NCI-H1092 treated with DMSO at 0.1 percent for 48 hours (cell line): ENCODE measurements at places on chromosomes 4 and X.

DNA sequence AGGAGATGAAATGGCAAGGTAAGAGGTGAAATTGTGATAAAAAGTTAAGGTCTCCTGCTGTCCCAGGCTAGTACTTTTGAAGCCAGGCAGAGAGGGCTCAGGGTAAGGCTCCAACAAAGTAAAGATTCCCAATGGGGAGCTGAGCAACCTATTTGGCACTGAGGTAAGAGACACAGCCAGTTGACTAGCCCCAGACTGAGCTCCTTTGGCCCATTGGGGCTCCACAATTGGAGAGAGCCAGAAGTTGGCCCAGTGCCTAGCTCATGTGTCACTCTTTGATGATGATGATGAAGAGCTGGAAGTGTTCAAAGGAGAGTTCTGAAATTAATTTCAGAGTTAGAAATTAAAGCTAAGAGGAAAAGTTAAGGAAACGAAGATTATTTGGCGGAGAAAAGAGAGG is 94.6 kb downstream of the RLIM start:
- DNase-seq, result no peak

DNA sequence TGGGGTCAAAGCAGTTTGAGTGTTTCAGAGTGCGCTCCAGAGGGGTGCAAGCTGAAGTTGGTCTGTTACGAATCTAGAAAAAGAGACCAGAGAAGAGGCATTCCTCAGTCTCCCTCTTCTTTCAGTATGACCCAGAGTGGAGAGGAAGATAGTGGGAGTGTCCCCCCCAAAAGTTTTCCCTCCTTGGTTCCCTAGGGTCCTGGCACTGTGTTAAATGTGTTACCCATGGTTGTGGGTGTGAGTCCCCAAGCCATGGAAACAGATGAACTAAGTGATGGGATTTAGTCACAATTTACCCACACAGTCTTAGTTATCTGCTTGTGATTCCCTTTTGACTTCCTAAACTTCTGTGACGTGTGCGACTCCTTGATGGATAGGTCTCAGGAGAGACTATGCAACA is 27.0 kb upstream of the NAF1 start:
- DNase-seq, result no peak

GRCh38 chr4:73735231-73735630 is 5.1 kb upstream of the CXCL8 start:
- DNase-seq, result no peak

- no peak for DNase-seq
Observed at GRCh38 chrX:150688911-150689451, 4.2 kb upstream of the MTMR1 start.

GRCh38 chr4:2535376-2536192 is 863 bp upstream of the FAM193A start:
- DNase-seq, result peak; percentile 16

GRCh38 chr4:150387981-150388380 is 194.0 kb upstream of the MAB21L2 start:
- no peak for DNase-seq

DNA sequence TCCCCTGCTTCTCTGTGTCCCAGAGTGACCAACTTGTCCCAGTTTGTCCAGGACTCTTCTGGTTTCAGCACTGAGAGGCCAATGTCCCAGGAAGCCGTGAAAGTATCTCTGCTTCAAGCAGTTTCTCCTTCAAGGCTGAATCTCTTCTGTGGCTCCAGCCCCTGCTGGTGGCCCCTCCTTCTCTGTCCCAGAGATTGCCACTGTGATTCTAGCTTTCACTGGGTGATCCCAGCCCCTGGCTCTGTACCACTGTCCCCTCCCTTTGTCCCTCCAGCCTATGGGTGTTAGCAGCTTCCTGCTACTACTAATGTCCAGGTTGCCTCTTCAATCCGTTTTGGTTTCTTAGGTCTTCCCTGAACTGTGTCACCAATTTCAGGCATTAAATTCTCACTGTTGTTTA is 70.5 kb downstream of the SOX3 start:
- DNase-seq, result no peak

- peak; percentile 86 for DNase-seq
Observed at GRCh38 chrX:40174001-40174853, 76.5 kb upstream of the BCOR start.

- DNase-seq, result no peak
Observed at GRCh38 chrX:69024161-69024736, 141.0 kb downstream of the PJA1 start.

GRCh38 chrX:112687189-112687691 is 7.5 kb upstream of the LHFPL1 start:
- no peak for DNase-seq

GRCh38 chr4:67554096-67554495 is 4.4 kb upstream of the STAP1 start:
- DNase-seq, result no peak

DNA sequence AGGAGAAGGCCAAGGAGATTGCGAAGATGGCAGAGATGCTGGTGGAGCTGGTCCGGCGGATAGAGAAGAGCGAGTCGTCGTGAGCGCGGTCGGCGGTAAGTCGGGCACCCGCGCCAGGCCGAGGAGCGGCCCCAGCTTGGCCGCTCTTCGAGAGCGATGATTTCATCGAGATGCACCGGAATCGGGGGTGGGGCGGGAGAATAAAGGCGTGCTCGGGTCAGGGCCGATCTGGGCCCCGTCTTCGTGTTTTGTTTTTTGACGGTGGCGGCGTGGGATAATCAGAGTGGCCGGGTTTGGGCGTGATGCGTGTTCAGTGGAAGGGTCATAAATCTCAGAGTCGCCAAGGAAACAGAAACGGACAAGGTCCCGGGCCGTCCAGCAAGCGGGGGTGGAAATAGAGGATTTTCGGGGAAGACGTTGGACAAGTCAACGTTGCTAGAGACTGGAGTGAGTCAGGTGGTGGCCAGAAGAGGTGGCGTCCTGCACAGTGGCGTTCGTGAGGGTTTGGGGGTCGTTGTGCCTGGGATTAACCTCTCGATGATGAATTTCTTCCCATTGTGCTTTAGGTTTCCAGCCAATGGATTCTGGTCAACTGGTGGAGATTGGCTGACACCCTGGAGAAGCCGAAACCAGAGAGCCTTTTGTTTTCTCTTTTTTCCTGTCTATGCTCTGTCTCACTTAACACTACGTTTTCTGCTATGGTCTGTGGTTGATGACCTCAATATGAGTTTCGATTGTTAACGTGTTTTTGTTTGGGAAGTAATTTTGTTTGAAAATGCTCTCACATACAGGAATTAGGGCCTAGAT is 882 bp downstream of the MRFAP1 start:
- no peak for DNase-seq

DNA sequence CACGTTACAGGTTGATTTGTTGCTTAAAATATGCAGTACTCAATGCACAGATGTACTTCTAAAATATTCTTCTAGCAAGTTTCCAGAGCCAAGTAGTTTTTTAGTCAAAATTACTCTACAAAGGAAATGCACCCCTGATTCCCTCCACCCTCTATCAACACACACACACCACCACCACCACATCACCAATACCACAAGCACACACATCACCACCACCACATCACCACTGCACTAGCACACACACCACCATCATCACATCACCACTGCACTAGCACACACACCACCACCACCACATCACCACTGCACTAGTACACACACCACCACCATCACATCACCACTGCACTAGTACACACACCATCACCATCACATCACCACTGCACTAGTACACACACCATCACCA is 105.2 kb upstream of the FRG1 start:
- DNase-seq, result no peak

DNA sequence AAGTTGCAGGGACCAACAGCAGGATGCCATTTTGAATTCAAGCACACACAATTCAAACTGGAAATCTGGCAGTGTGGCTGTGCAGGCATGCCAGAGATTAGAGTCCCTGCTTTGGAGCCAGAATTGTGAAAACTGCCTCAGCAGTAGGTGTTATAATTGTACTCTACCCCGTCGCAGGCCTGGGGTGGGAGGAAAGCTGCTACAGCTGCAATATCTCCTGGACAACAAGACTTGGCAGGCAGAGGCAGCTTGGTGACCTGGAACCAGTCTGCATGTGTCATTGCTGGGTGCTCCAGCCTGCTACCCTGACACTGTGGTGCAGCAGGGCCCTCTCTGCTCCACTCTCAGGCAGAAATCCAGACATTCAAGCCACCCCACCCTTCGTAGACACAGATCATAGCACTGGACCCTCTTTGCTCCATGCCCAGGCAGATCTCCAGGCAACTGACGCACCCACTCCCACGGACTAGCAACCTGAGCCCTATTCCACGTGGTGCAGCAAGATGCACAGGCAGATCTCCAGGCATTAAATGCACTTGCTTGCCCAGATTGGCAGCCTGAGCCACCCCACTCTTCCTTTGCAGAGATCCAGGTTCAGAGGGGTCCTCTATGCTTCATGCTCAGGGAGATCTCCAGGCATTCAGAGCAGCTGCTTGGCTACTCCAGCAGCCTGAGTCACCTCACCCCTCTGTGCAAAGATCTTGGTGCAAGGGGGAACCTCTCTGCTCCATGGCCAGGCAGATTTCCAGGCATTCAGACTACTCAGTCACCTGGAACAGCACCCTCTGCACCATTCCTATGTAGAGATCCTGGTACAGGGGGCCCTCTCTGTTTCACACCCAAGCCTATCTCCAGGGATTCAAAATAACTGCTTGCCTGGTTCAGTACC is 140.5 kb downstream of the LRBA start:
- DNase-seq, result no peak

DNA sequence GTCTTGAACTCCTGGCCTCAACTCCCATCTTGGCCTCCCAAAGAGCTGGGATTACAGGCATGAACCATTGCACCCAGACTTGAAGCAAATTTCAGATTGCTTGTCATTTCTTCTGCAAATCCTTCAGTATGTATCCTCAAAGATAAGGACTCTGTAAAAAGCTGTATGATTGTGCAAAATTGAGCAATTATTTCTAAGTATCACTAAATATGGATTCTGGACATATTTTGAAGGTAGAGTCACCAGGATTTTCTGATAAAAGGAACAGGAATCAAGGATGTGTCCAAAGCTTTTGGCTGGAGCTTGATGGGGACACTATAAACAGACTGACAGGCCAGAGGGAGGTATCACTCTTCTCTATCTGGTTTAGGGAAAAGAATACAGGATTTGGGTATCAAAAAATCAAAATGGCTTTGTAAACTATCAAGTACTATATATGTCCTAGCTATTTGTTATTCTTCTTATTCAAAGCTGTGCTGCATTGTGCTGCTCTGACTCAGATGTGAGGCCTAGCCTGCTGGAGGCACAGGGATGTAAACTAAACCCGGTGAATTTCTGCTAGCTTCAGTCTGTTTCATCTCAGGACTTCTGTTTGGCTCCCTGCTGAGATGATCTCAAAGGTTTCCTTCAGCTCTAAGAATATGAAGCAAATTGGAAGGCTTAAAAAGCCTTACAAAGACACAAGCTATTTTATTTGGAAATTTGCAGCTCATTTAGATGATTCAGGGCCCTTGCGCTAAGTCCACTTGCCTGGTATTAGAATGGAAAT is 8.3 kb downstream of the RPS4X start:
- no peak for DNase-seq

- no peak for DNase-seq
Observed at GRCh38 chrX:11267425-11267824, 25.8 kb upstream of the AMELX start.

DNA sequence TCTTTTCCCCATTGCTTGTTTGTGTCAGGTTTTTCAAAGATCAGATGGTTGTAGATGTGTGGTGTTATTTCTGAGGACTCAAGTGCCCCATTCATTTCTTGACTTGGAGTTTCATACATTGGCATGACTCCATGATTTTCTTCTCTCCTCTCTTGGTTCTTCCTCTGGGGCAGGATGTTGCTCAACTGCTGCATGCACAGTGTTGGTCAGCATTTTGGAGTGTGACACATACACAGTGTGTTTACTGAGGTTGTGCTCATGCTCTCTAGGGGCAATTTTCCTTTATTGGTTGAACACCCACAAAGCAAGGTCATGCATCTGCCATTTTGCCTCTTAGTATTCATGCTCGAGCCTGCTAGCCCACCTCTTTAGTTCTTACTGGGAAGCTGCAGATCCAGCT is 1993.8 kb downstream of the ARAP2 start:
- no peak for DNase-seq

GRCh38 chr4:118014831-118015230 is 19.5 kb upstream of the NDST3 start:
- DNase-seq, result no peak

DNA sequence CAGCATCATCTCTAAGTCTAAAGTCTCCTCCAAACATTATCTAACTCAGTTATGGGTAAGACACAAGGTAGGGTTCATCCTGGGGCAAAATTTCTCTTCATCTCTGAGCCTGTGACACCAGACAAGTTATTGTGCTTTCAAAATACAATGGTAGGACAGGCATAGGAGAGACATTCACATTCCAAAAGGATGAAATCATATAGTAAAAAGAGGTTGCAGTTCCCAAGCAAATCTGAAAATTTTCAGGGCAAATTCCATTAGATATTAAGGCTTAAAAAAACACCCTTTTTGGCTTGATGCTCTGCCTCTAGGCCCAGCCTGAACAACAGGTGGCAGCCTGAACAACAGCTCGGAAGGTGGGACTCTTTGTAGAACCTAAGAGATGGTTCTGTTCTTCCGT is 448.3 kb upstream of the SLIT2 start:
- no peak for DNase-seq

DNA sequence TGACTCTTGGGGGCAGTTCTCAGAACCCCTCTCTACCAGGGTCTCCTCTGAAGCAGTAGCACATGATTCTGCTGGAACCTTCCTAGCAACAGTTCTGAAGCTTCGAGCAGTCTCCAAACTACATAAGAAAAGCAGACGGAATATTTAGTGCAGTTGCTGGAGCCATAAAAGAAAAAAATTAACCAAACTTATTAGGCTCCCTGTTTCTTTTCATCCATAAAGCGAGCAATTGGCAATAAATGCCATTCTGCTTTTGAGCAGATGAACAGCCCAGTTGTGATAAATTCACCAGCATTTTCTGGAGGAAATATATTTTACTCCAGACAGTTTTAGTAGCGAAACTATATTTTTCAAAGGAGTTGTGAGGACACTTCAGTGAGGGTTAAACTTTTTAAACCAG is 250.1 kb upstream of the BOD1L1 start:
- no peak for DNase-seq

GRCh38 chr4:161936625-161937550 is 226.9 kb downstream of the FSTL5 start:
- DNase-seq, result no peak

GRCh38 chr4:165299399-165300060 is 27.9 kb upstream of the MSMO1 start:
- no peak for DNase-seq

- DNase-seq, result peak; percentile 37
Observed at GRCh38 chr4:10013722-10014121, 7.6 kb downstream of the SLC2A9 start.

GRCh38 chr4:8289151-8289750 is 19.7 kb downstream of the HTRA3 start:
- no peak for DNase-seq

GRCh38 chrX:122046815-122047214 is 999.4 kb downstream of the GLUD2 start:
- DNase-seq, result no peak
